ENCODE measurements at places on chromosomes 3 and 15.
A peak's percentile ranks its signal among the peaks of the same experiment; 100 is the strongest.

- DNase-seq: peak; percentile 38
These were observed 18.9 kb downstream of the VGLL4 start for GRCh38 chr3:11624704-11625375.

GRCh38 chr3:124373524-124373923, 356.7 kb upstream of the UMPS start:
- peak; percentile 24 for DNase-seq

- peak; percentile 21 for DNase-seq
These were observed 61.7 kb downstream of the FMN1 start for GRCh38 chr15:33132722-33133345.

DNA sequence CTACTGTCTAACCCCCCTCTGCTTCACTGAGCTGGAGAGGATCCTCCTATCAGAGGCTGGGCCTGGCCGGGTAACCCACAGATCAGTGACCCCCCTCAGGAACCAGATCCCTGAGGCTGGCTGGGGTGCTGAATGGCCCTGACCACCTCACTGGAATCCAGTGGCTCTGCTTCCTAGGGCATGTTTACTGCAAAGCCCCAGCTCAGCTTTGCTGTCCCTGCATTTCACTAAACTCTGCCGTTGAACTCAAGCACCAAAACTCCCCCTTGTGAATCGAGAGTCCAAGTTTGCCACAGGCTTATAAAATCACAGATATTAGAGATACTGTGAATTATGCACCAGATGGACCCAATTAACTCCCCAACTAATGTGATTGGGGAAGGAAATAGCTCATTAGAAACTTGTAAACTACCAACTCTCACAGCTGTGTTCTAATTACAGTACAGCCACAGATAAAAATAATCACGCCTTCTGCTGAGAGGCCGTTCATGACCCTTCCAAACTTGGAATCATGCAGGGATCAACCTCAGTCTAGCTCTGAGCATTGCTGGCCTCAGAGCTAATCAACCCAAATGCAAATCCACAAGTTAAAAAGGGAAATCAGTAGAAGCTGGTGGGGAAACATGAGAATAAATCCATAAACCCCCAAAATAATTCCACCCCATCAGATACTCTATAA, 47.0 kb downstream of the OCA2 start:
- no peak for DNase-seq

- DNase-seq: no peak
These were observed 115.6 kb downstream of the CHDH start for GRCh38 chr3:53730576-53730975.

DNA sequence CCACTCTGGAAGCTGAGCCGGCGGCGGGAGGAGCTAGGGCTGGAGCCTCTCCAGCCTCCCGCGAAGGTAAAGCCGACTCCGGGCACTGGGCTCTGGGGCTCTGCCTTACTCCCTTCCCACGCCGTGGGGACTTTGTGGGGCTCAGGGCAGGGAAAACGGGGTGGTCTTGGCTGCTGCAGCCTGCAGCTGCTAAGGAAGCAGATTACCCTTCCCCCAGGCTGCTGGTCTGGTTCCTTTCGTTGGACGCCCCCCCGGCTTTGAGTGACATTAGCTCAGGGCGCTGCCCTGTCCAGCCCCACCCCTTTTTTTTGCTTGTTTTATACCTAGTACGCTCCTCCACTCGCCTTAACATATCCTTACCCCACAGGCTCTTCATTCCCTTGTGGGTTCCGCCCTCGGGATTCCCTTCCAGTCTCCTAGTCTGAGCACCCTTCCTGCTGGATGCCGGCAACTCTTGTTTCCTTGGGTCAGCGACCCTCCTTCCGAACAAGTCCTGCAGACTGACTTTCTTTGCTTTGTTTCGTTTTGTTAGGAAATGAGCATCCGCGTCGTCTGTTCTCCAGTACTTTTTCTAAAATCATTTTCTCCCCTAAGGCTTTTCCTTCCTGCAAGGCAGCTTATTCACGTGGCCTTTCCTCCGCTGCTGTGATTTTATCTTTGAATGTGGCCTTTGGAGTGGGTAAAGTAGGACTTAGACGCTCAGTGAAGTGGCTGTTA, 551 bp downstream of the DNAJC13 start:
- DNase-seq: peak; percentile 70

DNA sequence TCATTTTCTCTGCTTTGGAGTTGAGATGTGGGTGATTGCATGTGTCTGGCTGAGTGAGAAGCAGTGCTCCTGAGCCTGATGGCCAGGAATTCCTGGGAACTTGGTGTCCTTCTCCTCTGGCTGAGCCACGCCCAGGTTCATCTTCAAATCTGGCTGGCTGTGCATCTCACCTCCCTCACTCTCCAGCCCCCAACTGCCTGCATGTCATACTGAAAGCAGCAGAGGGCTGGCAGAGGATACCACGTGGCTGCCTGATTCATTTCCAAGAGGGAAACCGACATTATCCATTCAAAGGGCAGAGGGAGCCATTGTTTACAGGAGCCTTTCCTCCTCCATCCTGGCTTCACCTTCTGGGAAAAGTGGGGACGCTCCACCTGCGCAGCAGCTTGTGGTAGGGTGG, 57.4 kb downstream of the ABHD5 start:
- no peak for DNase-seq

DNA sequence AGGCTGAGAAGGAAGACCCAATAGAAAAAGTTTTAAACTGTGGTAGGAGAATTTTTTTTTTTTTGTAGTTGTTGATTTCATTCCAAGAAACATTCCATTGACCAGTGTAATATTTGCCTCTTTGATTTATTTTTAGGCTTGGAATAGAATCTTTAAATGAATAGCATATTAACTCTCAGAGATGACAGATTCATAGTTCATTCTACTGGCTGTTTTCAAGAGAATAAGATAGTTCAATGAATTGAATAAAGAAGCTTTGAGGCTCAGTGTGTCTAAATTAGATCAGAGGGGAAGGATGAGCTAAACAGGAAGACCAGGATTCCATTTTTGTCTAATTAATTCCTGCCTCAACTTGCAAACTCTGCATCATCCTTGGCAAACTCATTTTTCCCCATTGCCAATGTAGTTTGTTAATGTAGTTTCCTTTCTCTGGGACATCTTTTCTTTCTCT, 98.4 kb downstream of the NAALADL2 start:
- DNase-seq: no peak

- DNase-seq: no peak
These were observed 16.6 kb downstream of the PAQR9 start for GRCh38 chr3:142946861-142947260.

DNA sequence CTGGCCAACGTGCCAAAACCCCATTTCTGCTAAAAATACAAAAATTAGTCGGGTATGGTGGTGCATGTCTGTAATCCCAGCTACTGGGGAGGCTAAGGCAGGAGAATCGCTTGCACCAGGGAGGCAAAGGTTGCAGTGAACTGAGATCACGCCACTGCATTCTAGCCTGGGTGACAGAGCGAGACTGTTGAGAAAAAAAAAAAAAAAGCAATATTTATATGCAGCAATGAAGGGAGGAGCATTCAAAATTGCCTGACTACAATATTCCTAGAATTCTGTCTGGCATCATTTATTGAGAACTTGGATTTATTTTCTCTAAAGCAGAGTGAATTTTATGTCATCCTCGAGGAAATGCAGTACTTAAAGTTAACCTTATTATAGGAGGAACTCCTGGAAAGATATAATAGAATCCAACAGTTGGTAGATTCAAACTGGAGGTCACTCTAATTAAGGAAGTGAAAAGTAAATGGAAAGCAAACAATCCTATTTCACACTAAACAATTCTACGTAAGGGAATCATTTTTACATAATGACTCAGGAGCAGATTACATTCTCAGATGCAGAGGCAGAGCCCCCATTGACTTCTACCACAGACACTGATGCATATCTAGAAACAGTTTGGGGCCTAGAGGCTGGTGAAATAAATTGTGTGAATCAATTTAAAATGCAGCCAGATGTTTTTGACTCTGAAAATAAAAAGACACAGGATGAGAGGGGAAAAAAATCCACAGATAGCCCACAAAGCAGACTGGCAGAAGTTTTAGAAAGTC, 82.1 kb upstream of the FHIT start:
- DNase-seq: no peak

GRCh38 chr15:31024330-31024729, 32.9 kb upstream of the MTMR10 start:
- no peak for DNase-seq

DNA sequence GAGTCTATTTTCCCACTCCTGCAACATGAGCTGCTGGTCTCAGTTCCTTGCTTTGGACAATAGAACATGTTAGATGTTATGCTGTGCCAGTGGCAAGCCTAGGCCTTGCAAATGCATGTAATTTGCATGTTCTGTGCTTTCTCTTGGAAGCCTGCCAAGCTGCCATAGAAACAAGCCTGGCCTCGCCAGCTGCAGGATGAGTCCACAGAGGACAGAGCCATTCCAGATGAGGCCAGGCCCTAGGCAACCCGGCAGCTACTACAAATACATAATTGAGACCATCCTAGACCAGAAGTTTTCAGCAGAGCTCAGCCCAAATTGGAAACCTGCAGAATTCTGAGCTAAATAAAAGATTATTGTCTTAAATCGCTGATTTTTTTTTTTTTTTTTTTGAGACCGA, 39.6 kb downstream of the TRIM69 start:
- DNase-seq: no peak

GRCh38 chr15:56989411-56989924, 71.0 kb downstream of the TCF12 start:
- no peak for DNase-seq

GRCh38 chr3:32309654-32310242, 71.3 kb downstream of the CMTM8 start:
- DNase-seq: no peak

- DNase-seq: peak; percentile 49
These were observed 11.0 kb upstream of the RAB7A start for GRCh38 chr3:128714887-128715491.

GRCh38 chr3:184596233-184596632, 34.6 kb downstream of the EPHB3 start:
- no peak for DNase-seq

GRCh38 chr3:47425959-47426358, 45.1 kb downstream of the PTPN23 start:
- DNase-seq: no peak

DNA sequence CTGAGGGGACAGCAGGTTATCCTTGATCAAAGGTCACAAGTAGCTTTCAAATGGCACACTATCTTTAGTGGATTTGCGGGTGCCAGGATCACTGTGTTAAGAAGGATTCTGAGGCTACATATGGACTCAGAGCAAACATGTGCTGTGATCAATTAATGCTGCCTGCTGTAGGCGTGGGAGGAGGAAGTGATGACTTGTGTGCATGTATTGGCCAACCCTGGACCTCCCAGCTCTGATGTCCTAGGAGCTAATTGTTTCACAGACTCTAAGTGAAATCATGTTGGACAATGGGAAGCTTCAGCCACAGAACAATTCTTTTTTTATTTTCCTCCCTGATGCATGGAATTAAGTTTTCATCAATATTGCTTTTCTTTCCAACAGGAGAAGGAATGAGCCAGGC, 24.4 kb downstream of the FAH start:
- DNase-seq: no peak

DNA sequence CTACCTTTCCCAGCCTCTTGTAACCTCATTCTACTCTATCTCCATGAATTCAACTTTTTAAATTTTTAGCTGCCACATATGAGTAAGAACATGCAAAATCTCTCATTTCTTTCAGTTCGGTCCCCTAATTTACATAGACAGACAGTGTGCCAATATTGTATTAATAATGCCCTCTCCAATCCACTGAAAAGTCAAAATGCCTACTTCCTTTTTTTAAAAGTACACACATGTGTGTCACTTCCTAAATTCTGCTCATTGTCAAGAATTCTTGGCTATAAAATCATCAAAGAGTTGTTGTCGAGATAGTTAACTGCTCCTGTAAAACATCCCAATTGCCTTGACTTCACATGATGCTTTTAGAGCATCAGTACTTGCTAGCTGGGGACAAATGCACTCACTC, 84.2 kb upstream of the IL12A start:
- no peak for DNase-seq

GRCh38 chr3:113552851-113553250, 20.5 kb downstream of the SIDT1 start:
- DNase-seq: peak; percentile 38
